NB4 (cell line): ENCODE measurements at places on chromosomes 13 and 19.
A peak's percentile ranks its signal among the peaks of the same experiment; 100 is the strongest.

DNA sequence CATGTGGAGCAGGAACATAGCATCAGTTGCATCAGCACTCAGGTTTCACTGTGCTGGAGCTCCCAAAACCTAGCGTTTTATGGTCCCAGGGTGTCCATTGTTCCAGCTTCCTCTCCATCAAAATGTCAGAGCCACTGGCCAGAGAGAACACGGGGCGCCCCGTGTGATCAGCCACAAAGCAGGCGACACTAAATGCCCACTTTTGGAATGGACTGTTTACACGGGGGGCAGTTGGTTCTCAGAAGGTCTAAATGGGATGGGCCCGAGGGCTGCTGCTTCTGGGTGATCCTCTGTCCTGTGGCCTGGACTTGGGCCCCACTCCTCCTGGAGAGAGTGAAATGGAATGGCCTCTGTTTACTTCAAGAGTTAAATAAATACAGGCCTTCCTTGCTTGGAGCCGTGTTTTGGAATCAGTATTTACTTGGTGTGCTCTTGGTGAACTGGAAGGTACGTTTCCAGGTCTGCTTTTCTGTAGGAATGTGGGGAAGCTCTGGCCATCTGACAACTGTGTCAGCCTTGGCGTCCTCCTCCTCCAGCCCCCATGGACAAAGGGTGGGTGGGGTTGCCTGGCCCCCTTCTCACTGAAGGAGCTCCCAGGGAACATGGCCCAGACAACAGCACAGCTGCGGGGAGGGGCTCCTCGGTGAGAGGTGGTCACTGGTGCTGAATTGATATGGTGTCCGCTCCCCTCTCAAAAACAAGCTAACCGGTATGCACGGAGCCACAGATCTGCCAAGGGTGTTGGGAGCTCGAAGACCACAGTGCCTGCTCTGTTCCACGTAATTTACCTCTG, 16.1 kb upstream of the MCF2L start:
- no peak for DNase-seq

GRCh38 chr13:107271227-107271626, 703.3 kb upstream of the ARGLU1 start:
- DNase-seq, result peak; percentile 46

DNA sequence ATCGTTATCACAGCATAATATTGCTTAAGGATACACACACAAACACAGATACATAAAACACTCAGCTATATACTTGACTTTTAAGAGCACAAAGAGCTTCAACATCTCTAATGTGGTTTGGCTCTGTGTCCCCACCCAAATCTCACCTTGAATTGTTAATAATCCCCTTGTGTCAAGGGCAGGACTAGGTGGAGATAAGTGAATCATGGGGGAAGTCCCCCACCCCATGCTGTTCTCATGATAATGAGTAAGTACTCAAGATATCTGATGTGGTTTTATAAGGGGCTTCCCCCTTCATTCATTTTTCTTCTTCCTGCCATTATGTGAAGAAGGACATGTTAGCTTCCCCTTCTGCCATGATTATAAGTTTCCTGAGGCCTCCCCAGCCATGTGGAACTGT, 481.4 kb downstream of the PCDH9 start:
- DNase-seq, result no peak

- no peak for DNase-seq
These were observed 86.3 kb downstream of the SPACA7 start for GRCh38 chr13:112462408-112462807.

DNA sequence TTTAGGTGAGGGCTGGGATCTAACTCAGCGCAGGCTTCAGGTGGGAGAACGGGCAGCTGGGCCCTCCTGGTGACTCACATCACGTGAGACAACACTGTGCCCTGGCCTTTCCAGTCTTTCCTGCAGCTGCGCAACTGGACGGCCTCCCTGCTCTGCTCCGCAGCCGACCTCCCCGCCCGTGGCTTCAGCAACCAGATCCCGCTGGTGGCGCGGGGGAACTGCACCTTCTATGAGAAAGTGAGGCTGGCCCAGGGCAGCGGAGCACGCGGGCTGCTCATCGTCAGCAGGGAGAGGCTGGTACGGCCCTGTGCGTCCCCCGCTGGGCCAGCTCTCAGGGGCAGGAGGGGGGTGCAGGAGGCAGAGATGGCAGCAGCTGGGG, 8.8 kb downstream of the SPPL2B start:
- no peak for DNase-seq

DNA sequence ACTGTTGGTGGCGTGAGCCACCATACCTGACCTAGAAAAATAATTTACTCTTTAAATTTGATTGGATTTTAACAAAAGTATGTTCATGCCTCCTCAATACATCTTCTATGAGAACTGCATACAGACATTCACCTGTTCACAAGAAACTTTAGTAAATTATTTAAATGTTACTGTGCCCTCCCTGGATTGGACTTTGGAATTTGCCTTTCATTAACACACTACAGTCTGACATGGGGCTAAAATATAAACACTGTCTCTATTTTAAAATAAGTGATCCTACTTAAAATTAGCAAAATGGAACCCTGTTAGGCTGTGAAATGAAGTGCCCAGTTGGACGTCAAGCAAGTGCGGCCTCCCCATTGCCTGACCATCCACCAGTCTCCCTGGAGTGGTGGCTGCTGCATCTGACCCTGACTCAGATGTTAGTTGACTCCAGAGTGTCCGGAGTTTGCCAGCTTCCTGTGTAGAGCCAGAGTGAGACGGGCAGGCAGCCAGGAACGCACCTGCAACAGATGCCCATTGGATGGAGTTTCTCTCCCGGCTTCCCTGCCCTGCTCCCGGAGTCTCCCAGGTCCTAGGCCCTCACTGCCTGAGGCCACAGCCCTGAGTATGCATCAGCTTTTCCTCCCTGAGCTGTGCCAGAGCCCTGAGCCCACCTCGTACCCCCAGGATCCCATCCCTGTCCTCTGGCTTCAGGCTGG, 45.9 kb upstream of the ATP11A start:
- DNase-seq, result no peak

DNA sequence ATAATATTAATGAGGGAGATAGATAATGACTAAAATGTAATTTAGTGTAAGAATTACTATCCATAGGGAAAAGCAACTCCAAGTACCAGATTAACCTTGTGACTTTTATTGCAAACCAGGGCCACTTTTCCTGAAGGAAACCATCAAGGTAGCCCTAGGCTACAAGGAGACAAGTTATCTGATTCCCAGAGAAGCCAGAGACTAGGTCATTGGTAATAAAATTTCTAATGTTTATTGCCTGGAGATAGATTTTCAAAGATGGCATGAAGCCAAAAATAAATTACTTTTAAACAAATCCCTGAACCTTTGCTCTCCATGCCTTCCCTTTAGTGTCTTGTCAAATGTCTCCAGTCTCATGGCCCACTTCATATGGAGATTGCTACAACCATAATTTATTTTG, 610.1 kb upstream of the SLC10A2 start:
- no peak for DNase-seq

DNA sequence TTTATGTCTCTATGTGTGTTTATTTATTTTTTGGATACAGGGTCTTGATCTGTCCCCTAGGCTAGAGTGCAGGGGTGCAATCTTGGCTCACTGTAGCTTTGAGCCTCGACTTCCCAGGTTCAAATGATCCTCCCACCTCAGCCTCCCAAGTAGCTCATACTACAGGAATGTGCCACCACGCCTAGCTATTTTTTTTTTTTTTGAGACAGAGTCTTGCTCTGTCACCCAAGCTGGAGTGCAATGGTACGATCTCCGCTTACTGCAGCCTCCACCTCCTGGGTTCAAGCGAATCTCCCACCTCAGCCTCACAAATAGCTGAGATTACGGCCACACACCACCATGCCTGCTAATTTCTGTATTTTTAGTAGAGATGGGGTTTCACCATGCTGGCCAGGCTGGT, 5.0 kb upstream of the ANGPTL4 start:
- no peak for DNase-seq

- no peak for DNase-seq
These were observed 56.8 kb upstream of the TNFRSF19 start for GRCh38 chr13:23513455-23513854.

- DNase-seq, result no peak
These were observed 30.7 kb upstream of the F7 start for GRCh38 chr13:113074876-113075275.

GRCh38 chr19:44308011-44308410, 3.2 kb upstream of the ZNF235 start:
- peak; percentile 24 for DNase-seq

DNA sequence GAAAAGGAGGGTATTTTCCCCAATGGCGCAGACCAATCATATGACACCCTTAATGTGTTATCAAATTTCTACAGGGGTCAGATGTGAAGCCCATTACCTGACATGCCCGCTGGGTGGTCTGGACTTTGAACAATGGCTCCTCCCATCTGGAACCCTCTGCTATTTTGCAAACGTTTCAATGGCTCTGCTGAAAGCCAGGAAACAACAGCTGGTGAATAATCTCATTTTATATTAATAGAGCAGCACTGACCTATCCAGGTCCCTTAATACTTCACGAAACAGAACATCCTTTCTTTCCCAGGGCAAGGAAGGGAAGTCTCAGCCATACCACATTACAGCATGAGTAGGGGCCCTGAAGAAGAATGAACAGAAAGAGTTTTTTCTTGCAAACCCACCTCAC, 20.3 kb upstream of the KPNA3 start:
- no peak for DNase-seq

- no peak for DNase-seq
These were observed 79.1 kb upstream of the PCDH17 start for GRCh38 chr13:57552437-57552836.

DNA sequence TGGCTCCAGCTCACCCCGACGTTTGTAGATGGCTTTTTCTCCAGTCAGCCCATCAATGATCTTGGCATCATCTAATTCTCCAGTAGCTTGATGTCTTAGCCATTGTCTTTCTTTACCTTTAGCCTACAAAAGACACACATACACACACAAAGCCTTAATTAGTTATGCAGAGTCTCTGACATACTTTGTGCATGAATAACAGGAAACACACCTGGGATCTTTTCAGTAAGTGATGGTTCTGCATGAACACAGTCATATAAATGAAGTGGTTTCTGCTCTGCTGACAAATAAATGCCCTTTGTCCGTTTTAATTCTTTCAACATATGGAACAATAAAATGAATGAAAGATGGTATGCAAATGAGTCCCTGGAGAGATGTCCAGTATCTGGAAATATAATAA, 133.3 kb downstream of the RGCC start:
- DNase-seq, result no peak

DNA sequence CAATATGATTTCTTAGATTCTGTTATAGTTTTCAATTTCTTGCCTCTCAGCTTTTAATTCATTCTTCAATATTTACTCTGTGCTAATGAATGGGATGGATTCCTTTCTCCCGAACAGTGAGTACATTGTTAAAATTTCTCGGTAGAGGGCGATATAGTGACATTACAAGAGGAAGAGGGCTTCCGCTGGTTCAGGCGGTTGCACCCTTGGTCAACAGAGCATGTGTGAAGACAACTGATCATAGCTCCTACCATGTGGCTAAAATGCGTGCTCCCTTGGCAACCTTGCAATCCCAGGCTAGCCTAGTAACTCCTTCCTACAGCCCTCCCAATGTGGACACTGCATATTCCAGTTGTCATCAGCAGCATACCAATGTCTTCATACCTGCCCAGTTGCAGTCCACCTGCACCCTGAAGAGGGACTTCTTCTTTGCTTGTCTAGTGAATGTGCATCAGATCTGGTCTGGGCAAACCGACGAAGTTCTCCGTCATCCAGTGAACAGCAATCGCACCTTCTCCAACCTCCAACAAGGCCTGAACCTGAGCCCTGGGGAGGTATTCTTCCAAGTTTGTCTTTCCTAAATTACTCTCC, 653.0 kb upstream of the GPC6 start:
- peak; percentile 49 for DNase-seq

DNA sequence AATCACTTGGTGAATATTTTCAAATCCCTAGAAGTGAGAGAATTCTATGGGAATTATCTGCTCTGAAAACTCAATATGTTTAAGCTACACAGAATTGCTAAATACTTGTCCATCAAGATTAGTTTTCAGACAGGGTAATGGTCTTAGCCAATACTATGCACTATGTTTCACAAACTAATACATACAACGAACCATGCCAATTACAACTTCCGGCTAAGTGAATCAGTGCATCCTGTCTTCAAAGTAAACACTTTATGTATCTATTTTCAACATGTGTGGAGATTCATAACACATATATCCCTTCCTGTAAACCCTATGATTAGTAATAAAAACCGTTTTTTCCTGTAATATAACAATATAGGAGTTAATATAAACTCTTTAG, 181.5 kb downstream of the POSTN start:
- DNase-seq, result no peak

DNA sequence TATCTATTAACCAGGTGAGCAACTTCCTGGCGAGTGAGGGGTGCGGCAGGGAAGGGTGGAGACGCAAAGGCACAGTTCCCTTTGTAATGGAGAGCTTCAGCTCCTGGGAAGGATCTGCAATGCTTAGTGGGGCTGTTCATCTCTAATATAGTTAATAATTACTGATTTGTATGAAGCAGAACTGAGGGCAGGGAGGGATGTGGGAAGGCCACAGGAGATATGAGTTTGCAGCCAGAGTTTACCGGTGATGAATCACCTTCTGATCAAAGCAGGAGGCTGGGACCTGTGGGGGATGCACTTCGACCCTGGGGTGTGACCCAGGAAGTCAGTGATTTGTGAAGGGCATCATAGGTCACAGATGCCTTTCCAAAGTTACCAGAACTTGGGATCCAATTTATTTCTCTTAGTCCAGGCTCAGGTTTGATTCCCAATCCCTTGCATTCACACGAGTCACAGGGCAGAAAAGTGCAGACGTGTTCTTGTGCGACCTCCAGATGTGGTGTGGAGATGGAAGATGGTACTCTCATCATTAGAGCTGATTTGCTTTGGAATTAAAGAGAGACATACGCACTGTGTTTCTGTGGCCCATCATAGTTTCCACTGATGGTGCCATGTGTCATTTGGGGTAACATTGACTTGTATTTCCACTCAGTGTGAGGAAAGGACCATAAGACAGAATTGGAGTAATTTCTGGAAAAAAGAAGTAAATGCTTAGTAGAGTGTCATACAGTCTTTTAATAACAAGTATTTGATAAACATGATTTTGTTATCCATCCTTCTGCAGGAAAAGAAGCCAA, 55.0 kb downstream of the LRCH1 start:
- DNase-seq, result no peak

GRCh38 chr19:17393914-17394313, at the start of gene CCDC194:
Gene CCDC194 (minus strand): TSS chr19:17394196. CDS start chr19:17394158, 38 bp downstream.
- DNase-seq, result no peak

DNA sequence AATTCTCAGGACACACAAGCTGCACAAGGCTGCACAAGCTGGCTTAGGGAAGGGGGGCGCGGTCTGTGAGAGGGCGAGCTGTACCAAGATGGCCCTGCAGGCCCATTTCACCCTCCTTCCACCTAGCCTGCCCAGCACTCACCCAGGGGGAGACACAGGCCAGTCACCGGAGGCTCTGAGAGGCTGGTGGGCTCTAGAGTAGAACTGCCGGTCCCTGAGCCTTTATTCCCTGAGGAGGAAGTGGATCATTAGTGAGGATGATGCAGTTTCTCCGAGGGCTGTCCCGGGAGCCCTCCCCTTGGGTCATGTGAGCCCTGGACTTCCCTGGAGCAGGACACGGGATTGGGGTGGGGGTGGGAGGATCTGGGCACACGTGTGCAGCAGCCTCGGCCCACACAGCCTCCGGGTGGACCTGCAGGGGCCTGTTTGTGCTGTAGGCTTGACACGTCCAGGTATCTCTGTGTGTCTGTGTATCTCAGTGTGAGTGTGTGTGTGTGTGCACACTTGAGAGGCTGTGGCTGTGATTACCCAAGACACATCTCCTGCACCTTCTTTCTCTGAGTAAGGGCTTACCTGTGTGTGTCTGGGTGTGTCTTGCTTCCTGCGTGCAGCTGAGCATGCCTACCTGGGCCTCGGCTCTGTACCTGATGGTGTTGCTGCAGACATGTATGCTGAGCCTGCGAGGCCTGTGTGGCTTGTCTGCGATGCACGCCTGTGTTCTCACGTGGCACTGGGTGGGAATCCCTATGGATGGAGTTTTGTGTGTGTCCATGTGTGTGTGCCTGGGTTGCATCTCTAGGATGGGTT, at the start of gene ACP5:
ACP5 (minus strand) TSS at position 195 of the 807 bp plus-strand sequence. CDS start 328 bp downstream, outside the sequence.
- DNase-seq, result no peak
